Thyroid gland (tissue), 4 donors: ENCODE measurements at places on chromosomes 16 and 17. TPM values are rescaled to one million over a fixed set of nuclear protein-coding genes. Genes with fewer than 3 reads are reported as not detected.

Gene AATF
- total RNA-seq, result 32.2 TPM

Gene TBX21
- 0.73 TPM for total RNA-seq

Gene ARL5C
- total RNA-seq, result not detected

Gene SNAI3
- total RNA-seq, result 1.3 TPM

Gene ZG16
- not detected for total RNA-seq

Gene ZFHX3
- total RNA-seq, result 36.7 TPM

Gene OSGIN1
- total RNA-seq, result 42.9 TPM

Gene CLEC19A
- not detected for total RNA-seq

Gene PRCD
- 6.6 TPM for total RNA-seq

Gene PLCG2
- 12.1 TPM for total RNA-seq

Gene CDH1
- total RNA-seq, result 177 TPM

Gene HID1
- 19.7 TPM for total RNA-seq

Gene CTRL
- total RNA-seq, result 0.94 TPM

Gene PMP22
- total RNA-seq, result 120 TPM

Gene TEX2
- 63.9 TPM for total RNA-seq

Gene BAIAP2
- total RNA-seq, result 45.8 TPM

Gene HASPIN
- 0.13 TPM for total RNA-seq

Gene SDK2
- total RNA-seq, result 4.5 TPM

Gene ST6GALNAC1
- 1.6 TPM for total RNA-seq

Gene SSTR5
- total RNA-seq, result not detected

Gene TMEM98
- total RNA-seq, result 72.5 TPM

Gene KRT28
- total RNA-seq, result not detected

Gene CDH5
- total RNA-seq, result 56.0 TPM

Gene RUNDC3A
- 2.7 TPM for total RNA-seq

Gene SCNN1B
- total RNA-seq, result 13.0 TPM

Gene CCL1
- not detected for total RNA-seq

Gene MT1G
- total RNA-seq, result 410 TPM

Gene ENPP7
- not detected for total RNA-seq

Gene HOXB2
- total RNA-seq, result 9.4 TPM

Gene OR2C1
- total RNA-seq, result not detected

Gene TERB1
- total RNA-seq, result 2.1 TPM

Gene CHTF18
- 12.5 TPM for total RNA-seq

Gene NPW
- not detected for total RNA-seq

Gene CDRT15L2
- not detected for total RNA-seq

Gene ZNF830
- 13.1 TPM for total RNA-seq

Gene CRYBA1
- not detected for total RNA-seq

Gene OTOP2
- not detected for total RNA-seq

Gene NTN1
- total RNA-seq, result 5.1 TPM

Gene LPCAT2
- total RNA-seq, result 274 TPM

Gene LYRM9
- 25.5 TPM for total RNA-seq

Gene ITGAL
- 0.56 TPM for total RNA-seq

Gene APOBR
- total RNA-seq, result 0.54 TPM

Gene ANKRD40CL
- total RNA-seq, result not detected

Gene KCTD19
- not detected for total RNA-seq

Gene C16orf46
- 11.3 TPM for total RNA-seq

Gene RPTOR
- 58.1 TPM for total RNA-seq

Gene MMP15
- 105 TPM for total RNA-seq

Gene C1QTNF1
- 88.1 TPM for total RNA-seq

Gene ABCA6
- total RNA-seq, result 24.3 TPM

Gene INO80E
- 153 TPM for total RNA-seq

Gene KRTAP16-1
- not detected for total RNA-seq

Gene LRRC36
- total RNA-seq, result not detected

Gene VTN
- total RNA-seq, result not detected

Gene ARHGAP44
- total RNA-seq, result 17.0 TPM
